ENCODE measurements at places on chromosomes 3 and 15.

GRCh38 chr15:31369727-31370126, 43.1 kb downstream of the KLF13 start:
- DNase-seq, result no peak

GRCh38 chr3:10223676-10224639, 24.3 kb upstream of the TATDN2 start:
- peak; percentile 41 for DNase-seq

GRCh38 chr15:58551084-58551763, 119.4 kb downstream of the LIPC start:
- peak; percentile 28 for DNase-seq

DNA sequence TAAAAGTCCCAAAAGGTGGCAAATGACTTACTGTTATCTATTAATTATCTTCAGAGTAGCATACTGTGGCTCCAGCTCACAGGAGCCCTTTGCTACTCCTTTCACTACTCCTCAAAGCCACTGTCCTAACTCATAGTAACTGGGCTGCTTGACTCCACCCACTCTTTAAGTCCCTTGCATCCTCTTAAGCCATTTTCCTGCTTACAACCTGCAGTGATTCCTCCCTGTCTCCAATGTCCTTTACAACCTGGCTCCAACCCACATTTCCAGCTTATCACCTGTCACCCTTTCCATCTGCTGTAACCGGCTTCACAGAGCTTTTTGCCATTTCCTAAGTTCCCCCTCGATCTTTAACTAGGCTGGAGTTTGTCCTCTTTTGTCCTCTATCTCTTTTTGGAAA, 388.1 kb downstream of the FGF12 start:
- no peak for DNase-seq

- no peak for DNase-seq
Observed at GRCh38 chr3:120100711-120101110, 6.5 kb upstream of the GSK3B start.

DNA sequence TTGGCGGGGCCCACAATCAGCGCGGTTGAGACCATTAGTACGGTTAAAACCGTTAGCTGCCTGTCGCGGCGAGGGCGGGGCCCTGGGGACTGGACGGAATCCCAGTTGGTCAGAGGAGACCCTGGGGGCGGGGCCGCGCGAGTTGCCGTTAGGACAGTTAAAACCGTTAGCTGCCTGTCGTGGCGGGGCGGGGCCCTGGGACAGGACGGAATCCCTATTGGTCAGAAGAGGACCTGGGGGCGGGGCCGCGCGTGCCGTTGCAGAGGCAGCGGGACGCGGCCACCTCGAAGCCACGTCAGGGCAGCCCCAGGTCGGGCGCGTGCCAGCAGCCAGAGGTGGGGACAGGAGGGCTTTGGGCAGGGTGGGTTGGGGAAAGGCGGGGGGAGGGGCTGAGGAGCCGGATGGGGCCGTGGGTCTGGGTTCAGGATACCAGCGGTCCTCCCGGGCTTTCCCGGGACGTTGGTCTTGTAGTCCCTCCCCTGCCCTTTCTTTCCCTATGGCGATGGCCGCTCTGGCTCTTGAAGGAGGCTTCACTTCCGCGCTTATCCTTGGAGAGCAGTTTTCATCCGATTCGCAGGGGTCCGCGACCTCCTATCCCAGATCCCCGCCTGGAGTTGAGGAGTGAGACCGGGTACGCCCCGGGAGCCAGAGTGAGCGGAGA, 28.0 kb downstream of the KLHDC8B start:
- DNase-seq, result peak; percentile 5

DNA sequence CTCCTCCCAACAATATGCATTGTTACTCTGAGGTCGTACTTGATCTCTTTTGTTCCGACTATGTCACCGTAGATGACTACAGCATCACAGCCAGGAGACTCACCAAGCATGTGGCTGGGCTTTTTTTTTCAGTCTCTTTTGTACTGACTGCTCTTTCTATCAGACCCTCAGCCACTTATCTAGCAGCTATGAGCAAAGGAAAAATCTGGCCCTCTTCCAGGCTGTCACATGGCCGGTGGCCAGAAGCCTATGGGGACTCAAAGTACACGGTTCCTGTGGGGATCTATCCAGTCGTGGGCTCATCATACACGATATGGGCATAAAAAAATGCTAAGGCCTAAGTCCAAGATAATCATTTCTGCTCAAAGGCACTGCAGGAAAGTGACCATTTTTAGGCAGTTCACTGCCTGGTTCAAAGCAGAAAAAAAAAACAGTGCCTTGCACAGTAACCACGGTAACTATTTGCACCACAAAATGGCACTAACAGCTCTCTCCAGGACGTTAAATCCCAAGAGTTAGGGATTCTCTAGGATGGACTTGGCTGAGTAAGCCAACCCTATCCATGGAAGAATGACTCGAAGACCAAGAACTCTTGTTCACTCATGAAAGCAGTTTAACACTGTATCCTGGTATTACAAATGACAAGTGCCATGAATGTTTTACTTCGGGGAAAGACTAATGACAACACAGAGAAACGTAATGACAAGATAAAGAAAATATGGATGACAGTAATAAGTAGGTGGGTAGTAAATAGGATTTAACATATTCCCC, 50.3 kb downstream of the SHQ1 start:
- no peak for DNase-seq

DNA sequence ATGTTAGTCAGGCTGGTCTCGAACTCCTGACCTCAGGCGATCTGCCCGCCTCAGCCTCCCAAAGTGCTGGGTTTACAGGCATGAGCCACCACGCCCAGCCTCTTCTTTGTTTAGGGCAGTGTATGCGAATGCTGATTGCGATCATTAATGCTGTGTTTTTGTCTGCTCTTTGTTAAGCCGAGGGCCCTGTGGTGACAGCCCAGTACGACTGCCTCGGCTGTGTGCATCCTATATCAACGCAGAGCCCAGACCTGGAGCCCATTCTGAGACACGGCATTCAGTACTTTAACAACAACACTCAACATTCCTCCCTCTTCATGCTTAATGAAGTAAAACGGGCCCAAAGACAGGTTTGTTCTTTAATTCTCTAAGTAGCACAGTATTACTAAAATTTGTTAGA, 7.8 kb downstream of the KNG1 start:
- DNase-seq, result no peak

DNA sequence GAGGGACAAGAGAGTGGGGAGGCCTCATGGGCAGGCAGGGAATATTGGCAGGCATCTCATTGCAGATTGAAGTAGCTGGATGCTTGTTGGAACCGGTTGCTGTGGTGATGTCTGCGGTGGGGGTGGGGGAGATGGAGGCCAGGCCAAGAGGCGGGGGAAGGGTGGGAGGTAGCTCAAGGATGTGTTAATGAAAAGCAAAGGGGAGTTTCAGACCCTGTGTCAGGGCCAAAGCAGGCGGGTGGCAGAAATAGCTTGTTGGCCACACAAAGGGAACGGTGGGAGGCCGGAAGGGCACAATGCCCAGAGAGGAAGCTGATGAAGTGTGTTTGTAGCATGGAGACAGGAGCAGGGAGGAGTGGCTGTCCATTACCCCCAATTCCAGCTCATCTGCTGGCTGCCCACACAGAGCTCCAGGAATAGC, 28.0 kb downstream of the CCDC33 start:
- no peak for DNase-seq

GRCh38 chr3:16866571-16866970, 18.2 kb upstream of the PLCL2 start:
- no peak for DNase-seq

DNA sequence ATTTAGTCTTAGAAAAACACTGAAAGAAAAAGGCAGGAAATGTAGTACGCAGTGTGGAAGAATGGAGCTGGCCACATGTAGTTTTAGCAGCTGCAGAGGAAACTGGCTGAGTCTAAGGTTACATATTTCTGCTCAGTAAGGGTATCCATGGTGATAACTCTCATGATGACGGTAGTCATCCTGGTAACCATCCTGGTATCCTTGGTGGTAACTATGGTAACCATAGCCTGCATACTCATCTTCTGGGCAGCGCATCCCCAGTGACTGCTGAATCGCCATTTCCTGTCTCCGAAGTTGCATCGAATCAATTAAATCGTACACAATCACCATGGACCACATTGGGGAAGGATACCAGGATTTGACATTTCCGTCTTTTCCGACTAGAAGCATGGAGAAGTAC, 35.7 kb downstream of the CCDC80 start:
- DNase-seq, result no peak

- DNase-seq, result no peak
Observed at GRCh38 chr3:61924090-61924735, 362.8 kb downstream of the PTPRG start.

DNA sequence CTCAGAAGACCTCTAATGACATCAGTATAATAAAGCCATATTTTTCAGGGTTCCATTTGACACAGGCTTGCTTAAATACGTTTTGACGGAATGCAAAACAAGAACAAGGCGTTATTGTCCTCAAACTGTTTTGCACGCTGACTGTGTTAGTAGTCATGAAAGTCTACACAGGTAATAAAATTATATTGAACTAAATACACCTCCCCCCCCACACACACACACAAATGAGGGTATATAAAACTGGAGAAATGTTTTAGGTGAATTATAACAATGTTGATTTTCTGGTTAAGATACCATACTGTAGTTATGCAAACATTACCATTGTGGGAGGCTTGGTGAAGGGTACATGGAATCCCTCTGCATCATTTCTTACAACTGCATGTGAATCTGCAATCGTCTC, 257.1 kb upstream of the ARRDC4 start:
- DNase-seq, result no peak

DNA sequence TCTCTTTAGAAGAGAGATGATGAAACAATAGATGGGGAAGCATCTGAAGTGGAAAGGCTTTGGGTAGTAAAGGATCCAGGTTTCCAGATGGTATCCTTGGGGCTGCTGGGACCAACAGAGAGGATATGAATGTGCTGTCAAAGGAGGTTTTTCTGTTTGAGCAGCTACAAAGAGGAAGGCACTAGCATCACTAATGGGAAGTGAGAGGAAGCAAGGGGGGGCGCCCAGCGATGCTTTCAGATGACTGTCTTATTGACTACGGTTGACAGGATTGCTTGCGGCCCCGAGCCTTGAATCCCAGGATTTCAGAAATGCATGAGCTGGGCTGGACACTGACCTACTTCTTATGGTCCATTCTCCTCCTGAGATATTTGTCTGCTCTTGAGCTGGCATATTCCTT, 103.8 kb upstream of the GALNT15 start:
- DNase-seq, result no peak

DNA sequence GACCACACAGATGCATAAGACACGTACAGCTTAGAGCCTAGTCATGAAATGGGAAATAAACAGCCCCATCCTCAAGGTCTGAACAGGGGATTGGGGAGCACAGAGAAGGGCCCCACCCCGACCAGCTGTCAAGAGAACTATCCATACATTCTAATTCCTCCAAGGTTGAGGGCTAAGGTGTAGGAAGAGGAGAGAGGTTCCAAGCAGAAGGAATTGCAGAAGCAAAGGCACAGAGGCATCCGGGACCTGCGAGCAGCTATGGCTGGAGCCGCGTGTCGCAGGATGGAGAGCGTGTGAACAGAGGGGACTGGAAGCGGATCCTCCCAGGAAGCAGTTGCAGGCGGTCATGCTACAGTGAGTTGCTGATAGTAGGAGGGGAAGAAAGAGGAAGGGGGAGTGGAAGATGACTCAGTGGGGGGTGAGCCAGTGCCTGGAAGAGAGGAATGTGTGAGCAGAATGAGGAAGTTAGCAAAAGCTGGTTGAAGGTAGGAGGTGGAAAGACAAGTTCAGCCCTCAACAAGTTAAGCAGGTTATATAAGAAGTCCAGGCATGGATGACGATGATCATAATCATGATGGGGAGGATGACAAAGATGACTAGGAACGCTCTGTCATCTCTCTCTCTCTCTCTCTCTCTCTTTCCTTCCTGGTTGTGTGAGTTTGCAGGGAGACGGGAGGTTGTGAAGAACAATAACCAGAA, 89.7 kb downstream of the LIPC start:
- no peak for DNase-seq

GRCh38 chr3:44223299-44223698, 18.4 kb upstream of the TOPAZ1 start:
- DNase-seq, result no peak

DNA sequence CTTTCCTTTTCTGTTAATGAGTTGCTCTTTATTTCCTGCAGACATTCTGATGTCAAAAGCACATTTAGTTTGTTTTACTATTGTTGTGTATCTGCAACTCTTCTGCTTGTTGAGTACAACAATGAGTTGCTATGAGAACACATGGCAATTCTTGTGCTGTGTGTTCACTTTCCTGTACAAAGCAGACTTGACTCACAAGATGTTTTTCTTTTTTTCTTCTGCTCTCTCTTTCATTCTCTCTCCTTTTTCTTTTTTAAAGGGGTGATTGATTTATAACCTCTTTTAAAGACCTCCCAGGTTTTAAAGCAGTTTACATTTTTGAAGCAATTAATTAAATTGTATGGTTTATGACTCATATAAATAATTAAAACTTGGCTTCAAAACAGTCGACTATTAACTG, 31.6 kb upstream of the ABHD10 start:
- DNase-seq, result no peak

- no peak for DNase-seq
Observed at GRCh38 chr15:63483521-63484371, 20.6 kb upstream of the USP3 start.

GRCh38 chr3:186001842-186002241, 64.0 kb upstream of the TRA2B start:
- no peak for DNase-seq

DNA sequence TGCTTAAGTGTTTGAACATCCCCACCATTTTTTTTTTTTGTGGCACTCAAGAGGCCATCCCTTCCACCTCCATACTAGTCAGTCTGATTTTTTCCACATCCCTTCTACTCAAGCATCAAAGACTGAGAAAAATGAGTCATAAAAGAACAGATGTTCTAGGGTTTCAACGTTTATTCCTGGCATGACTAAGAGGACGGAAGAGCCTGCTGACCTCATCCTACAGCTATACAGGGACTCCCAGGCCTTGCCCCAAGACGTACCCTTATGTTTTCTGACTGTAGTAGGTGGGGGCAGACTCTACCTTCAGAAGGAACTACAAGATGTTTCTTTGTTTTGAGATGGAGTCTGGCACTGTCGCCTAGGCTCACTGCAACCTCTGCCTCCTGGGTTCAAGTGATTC, 3.3 kb upstream of the ITPKA start:
- no peak for DNase-seq

- no peak for DNase-seq
Observed at GRCh38 chr3:122245513-122246174, 62.2 kb downstream of the CASR start.

- no peak for DNase-seq
Observed at GRCh38 chr3:56835650-56836227, 34.0 kb upstream of the ARHGEF3 start.

GRCh38 chr3:75237053-75237452, 427.1 kb upstream of the FRG2C start:
- DNase-seq, result no peak

GRCh38 chr3:142213298-142213697, 12.1 kb downstream of the GK5 start:
- no peak for DNase-seq

DNA sequence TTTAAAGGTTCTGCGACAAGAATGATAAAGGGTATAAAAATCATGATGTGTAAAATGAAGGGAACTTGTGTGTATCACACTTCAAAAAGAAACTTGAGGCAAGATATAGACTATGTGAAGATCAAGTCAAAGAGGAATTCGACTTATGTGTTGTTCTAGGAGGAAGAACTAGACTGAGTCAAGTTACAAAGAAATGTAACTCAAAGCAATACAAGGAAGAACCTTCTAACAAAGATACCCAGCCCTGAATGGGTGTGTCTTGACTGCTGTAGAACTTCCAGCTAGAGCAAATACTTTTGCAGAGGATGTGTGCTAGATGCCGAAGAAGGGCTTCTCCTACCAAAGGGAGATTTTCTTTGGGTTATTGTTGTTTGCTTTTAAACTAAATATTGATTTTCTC, 2.4 kb downstream of the SLC49A4 start:
- no peak for DNase-seq

GRCh38 chr15:51806123-51806522, 23.3 kb upstream of the TMOD3 start:
- no peak for DNase-seq
